ENCODE measurements at places on chromosomes 7 and 10.

- no peak for DNase-seq
Measured at GRCh38 chr7:99531354-99531765, 20.6 kb downstream of the FAM200A start.

GRCh38 chr10:49373361-49373760, 22.5 kb downstream of the DRGX start:
- no peak for DNase-seq

- DNase-seq = no peak
Measured at GRCh38 chr10:14698111-14698828, 76.4 kb downstream of the FAM107B start.

DNA sequence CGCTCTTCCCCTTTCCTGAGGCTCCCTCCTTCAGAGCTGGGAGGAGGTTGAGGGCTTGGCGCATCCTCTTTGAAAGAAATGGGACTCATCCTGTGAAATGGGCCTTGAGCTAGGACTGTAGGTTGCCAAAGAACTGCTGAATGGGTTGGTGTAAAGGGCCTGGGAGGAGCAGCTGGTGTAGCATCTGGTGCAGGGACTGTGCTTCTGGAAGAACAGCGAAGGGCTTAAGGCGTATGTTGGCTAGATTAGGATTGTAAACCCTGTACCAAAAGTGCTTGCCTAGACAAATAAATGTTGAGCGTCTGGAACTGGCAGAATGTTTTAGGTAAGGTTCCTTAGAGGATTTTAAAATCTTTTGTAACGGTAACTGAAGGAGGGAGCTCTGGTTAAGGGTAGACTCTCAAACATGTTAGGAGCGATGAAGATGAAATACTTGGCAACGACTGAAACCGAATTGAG, 563 bp downstream of the STAM start:
- no peak for DNase-seq

GRCh38 chr10:57716884-57717283, 550.8 kb downstream of the IPMK start:
- no peak for DNase-seq

Data from activated effector memory CD4-positive, alpha-beta T cell treated with Interleukin-2 at 50 U/mL for 16 hours (primary cell).